ENCODE measurements at places on chromosomes 16 and 17. TPM values are rescaled to one million over a fixed set of nuclear protein-coding genes. Genes with fewer than 3 reads are reported as not detected.

Gene KRT9
- total RNA-seq: not detected

Gene KCNJ12
- 0.14 TPM for total RNA-seq

Gene SPATA32
- total RNA-seq: 0.05 TPM

Gene KRT31
- total RNA-seq: not detected

Gene IRX3
- total RNA-seq: 1.0 TPM

Gene CLTC
- 761 TPM for total RNA-seq

Gene TBC1D3C
- 0.56 TPM for total RNA-seq

Gene KRTAP1-5
- not detected for total RNA-seq

Gene SLC25A10
- total RNA-seq: 28.4 TPM

Gene RRAD
- 0.84 TPM for total RNA-seq

Gene RMI2
- 5.1 TPM for total RNA-seq

Gene EIF3C
- total RNA-seq: 147 TPM

Gene SCGB1C2
- not detected for total RNA-seq

Gene TMC6
- 70.2 TPM for total RNA-seq
